ENCODE measurements at places on chromosomes 6 and 20.

DNA sequence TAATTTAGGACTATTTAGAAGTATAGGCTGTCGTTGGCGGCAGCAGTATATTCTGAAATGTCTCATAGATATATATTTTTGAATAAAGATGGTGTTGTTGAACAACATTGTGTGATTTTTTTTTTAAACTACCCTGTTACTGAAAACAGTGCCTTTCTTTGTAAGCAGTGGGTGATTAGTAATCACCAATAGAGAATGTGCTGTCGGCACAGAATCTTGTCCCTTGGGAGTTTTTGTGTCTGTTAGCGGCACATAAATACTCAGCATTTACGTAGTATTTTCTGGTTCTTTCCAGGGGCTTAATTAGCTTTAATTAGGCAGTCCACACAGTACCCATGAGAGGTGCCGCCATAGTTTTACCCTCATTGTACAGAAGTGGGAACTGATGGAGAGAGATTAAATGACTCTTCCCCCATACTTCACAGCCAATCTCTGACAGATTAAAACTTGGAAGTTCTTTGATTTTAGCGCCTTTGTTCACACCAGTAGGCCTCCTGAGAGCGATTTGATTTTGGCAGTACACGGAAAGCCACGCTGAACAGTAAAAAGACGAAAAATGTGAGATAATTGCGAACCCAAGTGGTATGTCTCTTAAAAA is 58.8 kb downstream of the RPRD1B start:
- DNase-seq = no peak

GRCh38 chr20:17403461-17403860 is 127.7 kb downstream of the BFSP1 start:
- no peak for DNase-seq

DNA sequence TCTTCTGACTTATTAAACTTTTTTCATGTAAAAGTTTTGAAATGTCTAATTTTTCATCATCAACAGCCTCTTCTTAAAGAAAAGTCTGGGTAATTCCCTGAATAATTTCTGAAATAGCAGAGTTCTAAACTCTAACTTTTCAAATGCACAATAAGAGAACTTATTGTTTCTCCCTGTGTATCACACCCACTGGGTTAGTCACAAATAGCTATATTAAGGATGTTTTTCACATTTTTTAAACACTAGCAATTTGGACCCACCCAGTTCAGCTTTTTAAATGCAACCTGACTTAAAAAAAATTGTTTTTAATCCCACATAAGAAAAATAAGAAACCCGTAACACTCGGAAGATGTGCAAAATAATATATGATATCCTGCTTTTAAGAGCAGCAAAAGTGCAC is 61.4 kb upstream of the UTRN start:
- no peak for DNase-seq

DNA sequence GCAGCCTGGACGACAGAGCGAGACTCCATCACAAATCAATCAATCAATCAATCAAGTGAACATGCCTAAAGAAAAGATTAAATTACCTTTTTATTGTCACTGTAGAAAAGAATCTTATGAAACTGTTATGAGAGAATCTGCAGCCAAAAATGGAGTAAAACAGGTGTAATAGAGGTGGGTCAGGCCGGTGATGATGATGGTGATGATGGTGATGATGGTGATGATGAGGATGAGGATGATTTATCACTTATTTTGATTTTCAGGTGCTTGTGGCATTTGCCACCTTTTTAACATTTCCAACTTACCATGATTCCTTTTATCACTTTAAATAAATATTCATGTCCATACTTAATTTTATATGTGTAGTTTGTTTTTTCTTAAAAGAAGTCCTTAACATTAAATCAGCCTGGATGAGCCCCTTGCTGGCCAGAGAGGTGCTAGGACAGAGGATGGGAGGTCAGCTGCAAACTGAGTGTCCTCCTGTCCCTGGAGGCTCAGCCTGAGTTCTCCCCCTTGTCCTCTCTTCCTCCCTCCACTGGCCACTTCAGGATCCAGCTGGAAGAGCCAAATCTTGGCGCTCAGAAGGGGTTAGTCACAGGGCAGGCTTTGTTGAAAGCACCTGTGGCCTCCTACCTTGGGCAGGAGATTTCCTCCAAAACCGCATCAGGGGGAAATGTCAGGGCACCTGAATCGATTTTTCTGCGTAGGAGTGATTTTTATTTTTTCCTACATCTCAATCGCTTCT is 32.6 kb downstream of the SLC2A10 start:
- no peak for DNase-seq

- DNase-seq = no peak
Observed at GRCh38 chr6:106046116-106046853, 39.9 kb upstream of the PRDM1 start.

DNA sequence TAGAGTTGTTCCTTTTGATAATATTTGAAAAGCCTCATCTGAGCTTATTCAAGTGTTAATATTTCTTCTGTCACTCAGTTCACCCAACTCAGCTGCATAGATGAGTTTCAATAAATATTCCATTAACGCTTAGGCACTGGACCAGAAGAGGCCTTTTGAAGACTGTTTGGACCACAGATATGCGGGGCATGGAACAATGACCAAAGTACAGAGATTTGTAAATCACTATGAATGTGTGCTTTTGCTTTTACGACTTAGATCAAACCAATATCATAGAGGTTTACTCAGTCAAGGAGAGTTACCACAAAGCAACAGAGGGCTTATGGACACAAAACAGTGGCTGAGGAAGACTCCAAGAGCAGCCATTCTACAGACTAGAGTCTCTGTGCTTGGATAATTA is 99.9 kb downstream of the RTN4IP1 start:
- no peak for DNase-seq
